ENCODE measurements at places on chromosomes 1 and 21.

- DNase-seq = peak; percentile 90
Measured at GRCh38 chr1:9659328-9659727, 7.8 kb downstream of the PIK3CD start.

- peak; percentile 42 for DNase-seq
Measured at GRCh38 chr1:246724731-246725095, 504 bp downstream of the SCCPDH start.

GRCh38 chr1:154994269-154994587 is 842 bp downstream of the LENEP start:
- no peak for DNase-seq

DNA sequence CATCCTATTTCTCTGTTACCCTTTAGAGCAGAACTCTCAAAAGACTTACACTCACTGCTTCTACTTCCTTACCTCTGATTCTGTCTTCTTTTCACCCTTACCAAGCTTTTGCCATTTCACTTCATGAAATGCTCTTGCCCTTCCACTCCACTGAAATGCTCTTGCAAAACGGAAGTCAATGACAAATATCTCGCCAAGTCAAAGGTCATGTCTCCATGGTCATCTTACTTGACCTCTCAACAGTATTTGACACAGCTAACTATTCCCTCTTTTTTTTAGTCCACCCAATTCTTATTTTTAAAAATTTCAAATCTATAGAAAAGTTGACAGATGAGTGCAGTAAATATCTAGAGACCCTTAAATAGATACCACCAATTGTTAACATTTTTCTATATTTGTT is 107.7 kb downstream of the OLFML2B start:
- no peak for DNase-seq

DNA sequence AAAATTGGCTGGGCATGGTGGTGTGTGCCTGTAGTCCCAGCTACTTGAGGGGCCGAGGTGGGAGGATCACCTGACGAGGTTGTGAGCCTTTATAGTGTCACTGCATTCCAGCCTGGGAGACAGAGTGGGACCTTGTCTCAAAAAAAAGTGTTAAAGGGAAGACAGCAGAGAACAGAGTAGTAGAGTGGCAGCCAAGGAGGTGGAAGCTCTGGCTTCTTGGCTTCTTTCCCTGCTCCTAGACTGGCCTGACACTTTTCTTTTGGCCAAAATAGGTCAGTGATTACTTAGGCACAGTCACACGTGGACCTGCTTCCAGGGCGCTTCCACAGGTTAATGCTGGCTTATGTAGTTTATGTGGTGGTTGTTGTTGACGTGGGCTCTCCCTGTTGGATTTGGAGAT is 3.2 kb downstream of the DIP2A start:
- DNase-seq = no peak

GRCh38 chr1:54156986-54157385 is 4.2 kb upstream of the CDCP2 start:
- DNase-seq = no peak

GRCh38 chr1:72101840-72102632 is 180.3 kb downstream of the NEGR1 start:
- no peak for DNase-seq

GRCh38 chr1:115227346-115228082 is 110.5 kb downstream of the NGF start:
- DNase-seq = peak; percentile 96

- peak; percentile 47 for DNase-seq
Measured at GRCh38 chr1:8746554-8746953, 70.9 kb downstream of the RERE start.

- no peak for DNase-seq
Measured at GRCh38 chr1:241675983-241676382, 23.9 kb downstream of the WDR64 start.
